NCI-H187 treated with DMSO at 0.1 percent for 48 hours (cell line): ENCODE measurements at places on chromosomes 7 and 10.

DNA sequence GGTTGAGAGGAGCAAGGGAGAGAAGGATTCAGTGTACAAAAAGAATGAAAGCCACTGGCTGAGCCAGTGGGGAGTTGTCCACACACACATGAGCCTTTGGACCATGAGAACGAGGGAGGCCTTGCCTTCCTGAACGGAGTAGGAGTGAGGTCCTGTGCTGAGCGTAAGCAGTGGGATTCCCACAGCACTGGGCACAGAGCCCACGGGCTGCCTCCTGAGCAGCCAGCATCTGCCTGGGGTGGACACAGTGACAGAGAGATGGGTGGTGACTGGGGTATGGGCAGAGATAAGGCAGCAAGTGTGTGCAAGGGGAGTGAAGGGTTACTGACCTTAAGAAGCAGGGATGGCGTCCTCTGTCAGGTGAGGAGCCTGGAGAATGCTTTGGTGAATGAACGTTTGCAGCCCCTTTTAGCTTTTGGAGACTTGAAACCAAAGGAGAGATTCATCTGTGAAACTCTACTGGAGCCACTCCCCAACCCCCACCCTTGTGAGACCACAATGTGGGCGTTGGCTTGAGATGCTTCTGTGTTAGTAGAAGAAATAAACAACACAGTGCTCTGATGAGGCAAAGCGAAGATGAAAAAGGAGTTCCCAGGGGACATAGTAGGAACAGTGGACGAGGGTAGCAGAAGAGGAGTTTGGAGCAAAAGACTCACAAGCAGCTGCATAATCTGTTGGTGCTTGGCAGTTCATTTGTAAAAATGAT lies 56.5 kb downstream of the FIGNL1 start:
- no peak for DNase-seq

GRCh38 chr7:17046666-17047065 lies 164.9 kb upstream of the AGR3 start:
- no peak for DNase-seq

DNA sequence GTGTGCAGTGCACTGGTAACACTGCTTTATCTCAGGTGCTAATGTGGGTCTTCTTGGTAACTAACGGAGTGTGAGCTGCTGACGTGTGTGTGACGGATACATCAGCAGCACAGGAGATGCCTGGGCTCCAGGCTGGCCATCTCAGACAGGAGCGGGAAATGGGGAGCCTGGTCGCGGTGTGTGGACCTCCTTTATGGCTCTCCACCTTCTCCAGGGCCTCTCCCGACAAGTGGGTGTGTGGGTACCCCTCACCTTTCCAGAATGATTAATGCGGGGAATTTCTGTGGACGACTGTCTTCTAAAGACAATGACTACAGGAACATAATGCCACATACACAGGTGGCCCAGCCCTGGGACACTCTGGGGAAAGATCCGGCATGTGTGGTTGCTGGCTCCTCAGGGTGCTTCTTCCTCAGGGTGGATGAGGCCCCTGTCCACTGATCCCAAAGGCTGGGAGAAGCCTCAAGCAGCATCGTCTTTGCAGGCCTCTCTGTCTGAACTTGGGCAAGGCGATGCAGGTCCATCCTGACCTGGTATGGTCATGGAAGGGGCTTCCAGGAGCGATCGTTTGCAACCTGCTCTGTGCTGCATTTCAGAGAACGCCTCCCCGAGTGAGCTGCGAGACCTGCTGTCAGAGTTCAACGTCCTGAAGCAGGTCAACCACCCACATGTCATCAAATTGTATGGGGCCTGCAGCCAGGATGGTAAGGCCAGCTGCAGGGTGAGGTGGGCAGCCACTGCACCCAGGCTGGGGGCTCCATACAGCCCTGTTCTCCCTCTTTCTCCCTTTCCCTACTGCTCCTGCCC lies 20.3 kb upstream of the CSGALNACT2 start:
- DNase-seq, result no peak

DNA sequence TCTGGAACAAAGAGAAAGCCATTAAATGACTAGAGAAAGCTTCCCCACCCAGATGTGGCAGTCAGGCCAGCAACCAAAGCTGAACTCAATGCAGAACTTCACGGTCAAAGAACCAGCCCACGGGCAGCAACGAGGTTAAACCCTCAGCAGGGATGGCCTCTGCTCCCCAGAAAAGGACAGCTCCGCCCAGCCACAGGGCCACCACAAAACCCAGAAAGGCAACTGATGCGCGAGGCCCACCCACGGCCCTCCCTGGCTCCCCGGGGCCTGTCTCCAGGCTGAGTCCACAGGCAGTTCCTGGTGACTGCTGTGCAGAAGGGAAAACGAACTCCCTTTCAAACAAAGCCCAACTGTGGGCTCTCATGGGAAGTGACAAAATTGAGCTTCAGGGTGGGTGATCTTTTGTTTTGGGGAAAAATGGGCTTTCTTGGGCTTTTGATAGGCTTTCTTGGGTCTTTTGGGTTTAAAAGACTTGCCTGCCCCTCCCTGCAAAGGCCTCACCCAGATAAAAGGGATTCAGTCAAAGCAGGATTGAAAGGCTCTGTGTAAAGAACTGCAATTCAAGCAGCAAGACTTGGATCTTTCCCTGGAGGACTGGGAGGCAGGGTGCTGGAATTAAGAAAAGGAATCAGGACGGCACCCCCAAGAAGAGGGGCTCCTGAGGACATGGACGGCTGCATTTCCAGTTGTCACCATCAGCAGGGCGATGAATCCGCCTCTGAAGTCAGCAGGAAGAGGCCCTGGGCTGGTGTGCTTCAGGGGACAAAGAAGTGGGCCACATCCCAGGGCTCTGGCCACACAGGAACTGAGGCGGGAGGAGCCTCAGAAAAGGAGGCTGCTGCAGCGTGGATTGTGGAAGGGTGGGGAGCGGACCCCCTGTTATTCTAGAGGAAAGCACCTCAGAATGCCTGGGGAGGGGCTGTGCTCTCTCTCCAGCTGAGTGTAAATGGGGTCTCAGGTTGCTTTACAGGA lies 209.9 kb downstream of the USP6NL start:
- no peak for DNase-seq

DNA sequence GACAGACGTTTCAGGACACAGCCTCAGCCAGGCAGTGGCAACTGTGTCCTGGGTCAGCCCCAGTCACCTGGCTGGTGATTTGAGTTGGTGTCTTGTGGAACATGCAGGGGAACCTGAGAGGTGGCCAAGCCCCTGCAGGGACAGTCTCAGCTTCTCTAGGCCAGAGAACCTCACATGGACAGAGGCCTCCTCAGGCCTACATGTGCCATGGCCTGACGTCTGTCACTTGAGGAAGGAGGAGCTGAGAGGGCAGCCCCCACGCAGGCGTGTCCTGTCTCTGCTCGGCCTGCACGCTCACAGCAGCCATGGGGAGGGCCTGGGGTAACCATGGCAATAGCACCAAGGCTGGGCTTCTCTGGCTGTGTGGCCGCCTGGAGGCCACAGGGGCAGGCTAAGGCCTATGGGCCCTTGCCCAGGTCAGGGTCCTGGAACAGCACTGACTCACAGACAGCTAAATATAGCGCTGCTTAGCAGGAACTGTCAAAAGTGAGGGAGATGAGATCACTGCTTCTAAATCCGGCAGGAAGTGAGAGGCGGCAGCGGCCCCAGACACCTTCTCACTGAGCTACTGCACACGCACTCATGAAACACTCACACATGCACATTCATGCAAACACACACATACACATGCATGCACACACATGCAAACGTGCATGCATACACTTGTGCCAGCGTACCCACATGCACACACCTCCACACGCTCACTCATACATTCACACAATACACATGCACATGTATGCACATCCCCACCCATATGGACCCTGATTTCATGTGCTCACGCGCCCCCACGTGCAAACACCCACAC lies 57.0 kb downstream of the YKT6 start:
- no peak for DNase-seq

- no peak for DNase-seq
These were observed 38.8 kb downstream of the PTN start for GRCh38 chr7:137304624-137305235.

DNA sequence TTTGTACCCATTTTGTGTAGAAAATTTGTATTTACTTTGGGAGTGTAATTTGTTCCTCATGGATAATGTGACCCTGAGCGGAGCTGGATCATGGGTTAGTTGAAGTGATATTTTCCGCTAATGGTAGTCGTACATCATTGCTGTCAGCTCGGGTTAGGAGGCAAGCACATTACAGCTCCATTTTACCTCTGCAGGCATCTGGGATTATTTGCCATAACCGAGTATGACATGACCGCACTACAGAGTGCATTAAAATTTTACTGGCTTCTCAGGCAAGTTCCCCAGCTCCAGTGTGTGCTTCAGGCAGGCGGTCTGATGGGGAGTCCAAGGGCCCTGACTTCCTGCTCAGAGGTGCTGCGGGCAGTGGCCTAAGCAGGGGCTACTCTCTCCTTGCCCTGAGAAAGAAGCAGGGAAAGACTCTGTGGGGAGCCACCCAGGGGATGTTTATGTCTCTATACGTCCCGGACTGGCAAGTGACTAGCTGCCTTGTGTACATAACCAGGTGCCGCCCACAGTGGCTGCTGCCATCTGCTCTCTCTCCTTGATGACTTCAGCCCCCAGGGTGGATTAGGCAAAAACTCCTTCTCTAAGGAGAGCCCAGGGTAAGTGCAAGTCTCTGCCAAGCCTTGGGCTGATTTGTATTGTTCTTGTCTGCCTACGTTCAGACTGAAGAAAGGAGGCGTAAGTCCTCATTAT lies 685.3 kb upstream of the GALNT17 start:
- no peak for DNase-seq

- DNase-seq, result no peak
These were observed 137.9 kb downstream of the GRM8 start for GRCh38 chr7:127114742-127115265.

DNA sequence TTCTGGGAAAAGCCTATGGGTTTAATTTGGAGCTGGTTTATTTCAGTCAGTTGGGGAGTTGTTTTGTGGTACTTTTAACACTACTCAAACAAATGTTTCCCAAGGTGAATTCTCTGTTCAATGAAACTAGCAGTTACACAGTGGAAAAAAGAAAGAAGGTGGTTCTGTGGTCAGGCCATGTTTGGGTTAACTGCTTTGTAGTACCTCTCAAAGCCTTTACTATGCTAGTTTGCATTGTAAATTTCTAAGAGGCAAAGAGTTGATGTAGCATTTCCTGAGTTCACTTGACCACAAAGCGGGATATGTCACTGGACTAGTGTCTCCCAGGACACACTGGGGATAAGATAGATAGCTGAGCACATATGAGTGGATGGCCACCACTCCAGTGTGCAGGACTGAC lies 145.4 kb downstream of the KIF20B start:
- no peak for DNase-seq

DNA sequence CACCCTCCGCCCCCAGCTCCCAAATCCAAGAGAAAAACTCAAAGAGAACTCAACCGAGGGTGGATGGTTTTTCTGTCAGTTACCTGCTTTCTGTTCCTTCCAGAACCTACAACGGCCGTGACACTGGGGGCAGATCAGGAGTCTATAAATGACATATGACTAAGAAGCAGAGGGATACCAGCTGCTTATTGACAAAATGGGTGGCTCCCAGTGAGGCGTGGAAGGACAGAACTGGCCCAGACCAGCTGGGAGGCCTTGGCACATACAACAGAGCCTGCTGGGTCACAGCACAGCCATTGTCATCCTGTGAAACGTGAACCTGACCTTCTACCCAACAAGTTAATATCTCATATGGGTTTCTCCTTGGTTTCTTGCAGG lies 84.3 kb upstream of the ADRB1 start:
- no peak for DNase-seq

DNA sequence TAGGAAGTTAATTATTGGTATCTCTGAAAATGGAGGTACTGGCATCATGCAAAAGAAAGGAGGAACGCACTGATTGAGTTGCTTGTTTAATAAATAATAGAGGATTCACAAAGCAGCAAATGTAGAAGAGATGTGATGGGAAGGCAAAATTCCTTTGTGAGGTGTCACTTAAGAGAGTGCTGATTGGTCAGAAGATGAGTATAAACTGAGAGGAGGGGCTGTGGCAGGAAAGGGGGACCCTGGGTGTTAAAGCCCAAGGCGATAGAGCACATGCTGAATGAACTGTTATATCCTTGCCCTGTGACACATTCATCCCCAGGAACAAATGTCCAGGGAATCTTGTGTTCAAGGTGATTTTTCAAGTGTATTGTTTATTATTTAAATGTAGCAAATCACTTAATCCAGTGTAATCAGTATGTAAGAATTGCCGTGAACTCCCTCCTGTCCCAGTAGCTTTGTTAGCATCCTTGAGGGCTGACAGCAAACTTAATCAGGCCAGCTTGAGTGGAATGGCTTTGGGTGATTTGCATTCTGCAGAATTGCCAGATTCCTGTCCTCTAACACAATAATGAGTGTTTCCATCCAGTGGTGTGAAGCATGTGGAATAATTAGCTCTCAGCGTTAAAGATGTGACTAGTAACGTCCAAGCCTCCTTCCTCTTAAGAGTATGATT lies 111.9 kb downstream of the CHN2 start:
- DNase-seq, result no peak

GRCh38 chr10:13690281-13690825 lies 103.6 kb downstream of the PRPF18 start:
- no peak for DNase-seq

DNA sequence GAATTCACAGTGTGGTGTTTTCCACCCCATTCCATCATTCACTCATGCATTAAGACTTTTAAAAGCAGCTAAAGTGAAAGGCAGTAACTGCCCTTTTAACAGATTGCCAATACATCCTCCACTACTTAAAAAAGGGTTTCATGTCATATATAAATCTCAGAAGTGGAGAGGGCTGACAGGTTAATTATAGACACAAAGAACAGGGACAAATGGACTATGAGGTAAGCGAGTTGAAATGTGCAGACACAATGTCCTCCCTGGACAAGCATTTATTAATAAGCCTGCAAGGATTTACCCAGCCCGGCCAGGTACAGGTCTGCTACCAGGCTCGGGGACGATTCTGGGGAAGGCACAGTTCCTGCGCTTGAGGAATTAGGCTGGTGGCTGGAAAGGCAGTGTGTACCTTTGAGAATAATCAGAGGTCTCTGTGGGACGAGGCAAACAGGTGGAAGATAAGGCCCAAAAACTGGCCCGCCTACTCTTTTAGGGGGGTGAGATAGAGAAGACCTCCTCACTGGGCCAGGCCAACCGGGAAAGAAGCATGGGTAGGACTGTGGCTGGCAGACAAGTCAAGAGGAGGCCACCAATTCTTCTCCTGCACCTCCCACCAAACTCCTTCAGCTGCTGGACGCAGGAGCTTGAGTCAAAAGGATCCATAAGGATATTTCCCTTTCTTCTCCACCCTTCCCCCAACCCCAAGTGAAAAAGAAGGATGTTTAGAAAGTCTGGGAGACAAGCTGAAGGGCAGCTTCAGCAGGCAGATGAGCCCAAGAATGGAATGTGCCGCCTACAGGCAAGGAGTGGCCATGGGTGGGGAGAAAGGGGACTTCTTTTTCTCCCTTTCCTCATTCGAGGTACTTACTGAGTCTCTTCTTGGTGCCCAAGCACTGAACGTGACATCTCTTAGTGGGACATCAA lies 1.5 kb downstream of the PDLIM1 start:
- peak; percentile 3 for DNase-seq

- DNase-seq, result no peak
These were observed 6.9 kb upstream of the HILPDA start for GRCh38 chr7:128448751-128449302.

GRCh38 chr10:297567-297966 lies 162.3 kb downstream of the ZMYND11 start:
- DNase-seq, result no peak

- DNase-seq, result no peak
These were observed 88.3 kb upstream of the KAT6B start for GRCh38 chr10:74738052-74738451.
